ENCODE measurements at places on chromosomes 13 and 19. TPM values are rescaled to one million over a fixed set of nuclear protein-coding genes. Genes with fewer than 3 reads are reported as not detected.

GRCh38 chr19:51148580-51148979 is 6.5 kb downstream of the SIGLEC7 start:
- no peak for DNase-seq

The SOX1 gene
- not detected for total RNA-seq

The ZNF845 gene
- 10.0 TPM for total RNA-seq

The BRME1 gene
- total RNA-seq: 2.9 TPM

DNA sequence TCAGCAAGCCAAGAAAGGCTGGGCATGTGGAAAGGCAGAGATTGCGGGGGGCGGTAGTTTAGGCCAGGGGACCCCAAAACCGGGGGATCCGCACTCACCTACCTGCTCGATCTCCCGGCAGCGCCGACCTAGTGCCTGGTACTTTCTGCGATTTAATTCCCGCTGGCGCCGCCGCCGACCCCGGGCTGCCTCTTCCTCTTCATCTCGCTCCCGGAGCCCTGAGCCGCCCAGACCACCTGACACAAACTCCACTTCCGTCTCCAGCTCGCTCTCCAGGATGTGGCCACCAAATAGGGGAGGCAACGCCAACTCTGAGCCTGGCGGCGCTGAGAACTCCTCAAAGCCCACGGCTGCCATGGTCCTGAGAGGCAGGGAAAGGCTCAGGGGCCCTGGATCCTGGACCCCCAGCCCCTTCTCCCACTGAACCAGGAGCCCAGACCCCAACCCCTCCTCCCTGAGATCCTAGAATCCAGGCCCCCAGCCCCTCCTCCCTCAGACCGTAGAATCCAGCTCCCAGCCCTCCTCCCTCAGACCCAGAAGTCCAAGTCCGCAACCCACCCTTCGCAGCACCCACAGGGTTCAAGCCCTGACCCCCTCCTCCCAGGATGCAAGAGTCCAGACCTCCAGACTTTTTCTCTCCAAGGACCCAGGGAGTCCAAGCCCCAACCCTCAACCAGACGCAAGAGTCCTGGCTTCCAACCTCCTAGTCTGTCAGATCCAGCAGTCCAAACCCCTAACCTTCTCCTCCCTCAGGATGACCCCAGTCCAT is 933 bp downstream of the TFPT start:
- no peak for DNase-seq

GRCh38 chr19:49430678-49431329 is 5.6 kb downstream of the GFY start:
- DNase-seq: peak; percentile 43
